ENCODE measurements at places on chromosomes 11 and 22. TPM values are rescaled to one million over a fixed set of nuclear protein-coding genes. Genes with fewer than 3 reads are reported as not detected.

- DNase-seq, result peak; percentile 76
Observed at GRCh38 chr11:133840479-133840941, 4.8 kb downstream of the SPATA19 start.

DNA sequence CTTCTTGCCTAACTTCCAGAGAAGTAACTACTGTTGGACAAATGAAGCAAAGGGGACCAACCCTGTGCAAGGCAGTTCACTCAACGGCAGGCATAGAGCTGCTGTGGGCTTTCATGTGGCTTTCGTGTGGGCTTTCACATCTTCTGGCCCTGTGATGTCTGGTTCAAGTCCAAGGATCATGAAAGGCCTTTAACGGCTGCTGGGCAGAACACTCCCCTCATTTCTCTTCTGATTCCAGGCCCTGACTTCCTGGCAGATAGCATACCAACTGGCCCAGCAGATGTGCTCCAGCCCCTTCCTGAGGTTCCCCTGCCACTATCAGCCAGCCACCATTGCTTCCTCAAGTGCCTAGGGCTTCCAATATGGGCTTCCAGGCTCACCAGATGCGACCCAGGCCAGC is 28.7 kb upstream of the CTR9 start:
- no peak for DNase-seq

DNA sequence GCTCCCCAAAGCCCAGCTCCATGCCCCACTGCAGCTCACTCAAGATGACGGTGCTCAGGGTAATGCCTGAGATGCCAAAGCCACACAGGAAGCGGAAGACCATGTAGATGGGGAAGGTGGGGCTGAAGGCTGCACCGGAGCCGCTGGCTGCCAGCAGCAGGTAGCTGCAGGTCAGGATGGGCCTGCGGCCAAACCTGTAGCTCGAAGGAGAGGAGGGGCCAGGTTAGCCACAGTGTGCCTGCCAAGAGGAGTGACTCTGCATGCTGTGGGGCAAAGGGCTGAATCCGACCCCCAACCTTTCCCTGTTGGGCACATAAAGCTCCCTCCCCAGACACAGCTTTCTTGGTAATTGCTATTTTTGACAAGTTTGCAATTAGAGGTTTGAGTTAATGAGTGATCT is 14.9 kb upstream of the SLC22A6 start:
- DNase-seq, result no peak

OR51B4 gene
- not detected for total RNA-seq

DNA sequence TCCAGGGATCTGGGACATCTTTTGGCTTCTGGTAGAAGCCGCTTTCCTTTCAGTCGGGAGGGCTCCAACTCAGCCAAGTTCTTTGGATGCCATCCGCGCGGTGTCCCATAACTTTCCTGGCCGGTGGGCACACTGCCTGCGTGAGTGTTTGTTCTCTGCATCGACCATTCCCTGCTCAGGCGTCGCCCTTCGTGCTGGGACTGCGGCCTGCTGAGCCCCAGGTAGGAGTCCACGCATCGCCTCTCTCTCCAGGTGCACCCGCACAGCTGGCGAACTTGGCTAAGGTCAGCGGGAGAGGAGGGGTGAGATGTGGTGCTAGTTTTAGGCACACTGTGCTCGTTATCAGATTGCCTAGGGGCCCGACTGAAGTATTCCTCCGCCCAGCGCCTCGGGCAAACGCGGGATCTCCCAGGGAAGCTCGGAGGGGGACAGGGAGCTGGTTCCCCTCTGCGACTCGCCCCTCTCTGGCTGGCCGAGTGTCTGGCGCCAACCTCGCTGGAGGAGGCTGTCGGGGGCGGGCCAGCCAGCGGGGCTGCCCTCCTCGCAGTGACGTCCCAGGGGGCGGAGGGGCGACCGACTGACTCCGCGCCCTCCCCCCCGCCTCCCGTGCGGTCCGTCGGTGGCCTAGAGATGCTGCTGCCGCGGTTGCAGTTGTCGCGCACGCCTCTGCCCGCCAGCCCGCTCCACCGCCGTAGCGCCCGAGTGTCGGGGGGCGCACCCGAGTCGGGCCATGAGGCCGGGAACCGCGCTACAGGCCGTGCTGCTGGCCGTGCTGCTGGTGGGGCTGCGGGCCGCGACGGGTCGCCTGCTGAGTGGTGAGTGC is at the start of gene LAYN:
Gene LAYN (plus strand): TSS at position 607 of the 823 bp plus-strand sequence. CDS start 124 bp downstream, at position 731.
- DNase-seq, result no peak

- DNase-seq, result no peak
Observed at GRCh38 chr11:66231561-66231960, 36.9 kb upstream of the RAB1B start.

RAB38 gene
- total RNA-seq, result 3.5 TPM

GRCh38 chr11:44814881-44815592 is 88.3 kb downstream of the TSPAN18 start:
- DNase-seq, result no peak

GRCh38 chr11:127506647-127507046 is 506.1 kb upstream of the KIRREL3 start:
- no peak for DNase-seq
